ENCODE measurements at places on chromosomes 16 and 17. TPM values are rescaled to one million over a fixed set of nuclear protein-coding genes. Genes with fewer than 3 reads are reported as not detected.

GRCh38 chr17:14738652-14738988, 437.7 kb downstream of the HS3ST3B1 start:
- no peak overlapping the region for H3K27ac ChIP-seq
- H3K4me3 ChIP-seq = no peak overlapping the region
- no peaks in the 10 kb centered on the region for H3K4me1 ChIP-seq
- DNase-seq = no peak
- H3K36me3 ChIP-seq = no peaks in the 10 kb centered on the region

DNA sequence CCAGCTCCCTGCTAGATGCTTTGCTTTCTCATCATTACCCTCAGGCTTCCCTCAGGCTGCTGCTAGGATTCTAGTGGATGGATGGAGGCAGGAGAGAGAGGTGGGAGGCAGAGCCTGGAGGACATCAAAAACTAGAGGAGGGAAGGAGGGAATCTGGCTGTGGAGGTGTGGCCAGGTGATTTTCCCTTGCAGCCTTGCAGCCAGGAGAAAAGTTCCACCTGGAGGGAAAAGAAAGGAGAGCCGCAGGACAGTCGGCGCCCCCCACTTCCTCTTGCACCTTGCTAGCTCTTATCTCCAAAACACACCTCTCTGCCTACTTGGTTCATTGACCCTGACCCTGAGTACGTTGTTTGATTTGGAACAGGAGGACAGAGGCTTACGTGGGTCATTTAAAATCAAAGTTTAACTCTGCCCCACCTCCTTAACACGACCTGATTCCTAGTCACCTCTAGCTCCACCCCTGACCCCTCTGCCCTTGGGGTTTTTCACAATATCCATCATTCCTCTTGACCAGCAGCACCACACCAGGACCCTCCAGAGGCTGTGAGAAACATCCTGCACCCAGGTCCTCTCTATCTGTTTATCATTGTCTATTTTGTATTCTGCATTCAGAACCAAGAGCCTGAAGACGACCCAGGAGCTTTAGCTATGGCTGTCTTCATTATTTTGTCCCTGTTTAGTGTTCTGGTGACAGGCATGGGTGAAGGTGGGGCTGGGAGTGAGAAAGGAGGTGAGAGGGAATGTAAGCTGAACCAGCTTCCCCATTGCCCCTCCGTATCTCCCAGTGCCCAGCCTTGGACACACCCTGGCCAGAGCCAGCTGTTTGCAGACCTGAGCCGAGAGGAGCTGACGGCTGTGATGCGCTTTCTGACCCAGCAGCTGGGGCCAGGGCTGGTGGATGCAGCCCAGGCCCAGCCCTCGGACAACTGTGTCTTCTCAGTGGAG, 15.9 kb downstream of the AOC3 start:
- H3K4me3 ChIP-seq = no peak overlapping the region
- no peak for DNase-seq
- no peak overlapping the region for H3K27ac ChIP-seq
- no peaks in the 10 kb centered on the region for H3K4me1 ChIP-seq
- no peaks in the 10 kb centered on the region for H3K36me3 ChIP-seq
- peaks cover 5% of the 10 kb centered on the region for H3K27me3 ChIP-seq

GRCh38 chr17:45437465-45438283, 5.0 kb upstream of the ARHGAP27 start:
- H3K27me3 ChIP-seq = no peaks in the 10 kb centered on the region
- no peak overlapping the region for H3K27ac ChIP-seq
- no peak for DNase-seq
- peaks cover 2% of the 10 kb centered on the region for H3K36me3 ChIP-seq

DNA sequence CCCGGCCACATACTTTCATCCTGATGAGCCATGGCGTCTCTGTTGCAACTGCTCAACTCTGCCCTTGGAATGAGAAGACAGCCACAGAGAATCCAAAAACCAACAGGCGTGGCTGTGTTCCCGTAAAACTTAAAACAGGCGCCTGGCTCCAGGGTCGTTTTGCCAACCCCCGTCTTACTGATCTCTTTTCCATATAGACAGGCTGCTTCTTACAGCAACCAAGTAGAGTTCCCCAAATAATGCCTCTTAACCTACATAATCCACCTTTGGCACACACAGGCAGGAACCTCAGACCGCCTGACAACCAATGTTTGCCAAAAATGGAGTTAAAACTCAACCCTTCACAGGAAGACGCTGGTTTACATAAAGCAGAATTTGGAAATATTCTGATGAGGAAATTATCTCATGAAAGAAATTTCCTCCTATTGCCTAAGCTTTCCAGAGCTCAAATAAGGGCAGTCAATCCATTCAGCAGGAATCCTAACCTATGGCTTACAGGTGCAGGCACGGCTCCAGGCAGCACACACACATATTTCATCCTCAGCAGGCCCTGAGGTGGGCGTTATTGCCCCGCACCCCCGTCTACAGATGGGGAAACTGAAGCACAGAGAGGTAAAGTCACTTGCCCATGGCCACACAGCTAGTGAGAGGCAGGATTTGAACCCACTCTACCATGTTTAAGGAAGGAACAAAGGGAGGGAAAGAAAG, 35.8 kb downstream of the LITAF start:
- no peak overlapping the region for H3K4me3 ChIP-seq
- H3K4me1 ChIP-seq = peaks cover 8% of the 10 kb centered on the region
- H3K27me3 ChIP-seq = no peaks in the 10 kb centered on the region
- H3K36me3 ChIP-seq = peaks cover 65% of the 10 kb centered on the region

- H3K4me1 ChIP-seq = no peaks in the 10 kb centered on the region
- no peak overlapping the region for H3K27ac ChIP-seq
- H3K36me3 ChIP-seq = peaks cover 66% of the 10 kb centered on the region
- H3K27me3 ChIP-seq = no peaks in the 10 kb centered on the region
Measured at GRCh38 chr16:58551496-58551895, 36.2 kb downstream of the SETD6 start.

DNA sequence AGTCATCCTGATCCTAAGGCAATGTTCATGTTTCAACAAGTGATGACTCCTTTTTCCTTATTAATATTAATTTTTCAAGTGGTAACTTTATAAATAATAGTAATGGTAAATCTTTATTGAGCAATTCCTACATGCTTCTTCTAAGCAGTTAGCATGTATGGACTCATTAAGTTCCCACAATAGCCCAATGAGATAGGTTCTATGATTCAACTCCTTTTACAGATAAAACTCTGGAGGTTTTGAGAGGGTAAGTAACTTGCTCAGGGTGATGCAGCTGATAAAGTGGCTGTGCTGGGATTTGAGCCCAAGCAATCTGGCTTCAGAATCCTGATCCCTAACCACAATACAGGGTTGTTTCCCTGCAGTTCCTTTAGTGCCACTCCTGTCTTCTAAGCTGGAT, 25.3 kb downstream of the SLC47A1 start:
- H3K4me1 ChIP-seq = no peaks in the 10 kb centered on the region
- H3K27ac ChIP-seq = no peak overlapping the region
- no peak for DNase-seq
- no peak overlapping the region for H3K4me3 ChIP-seq
- no peaks in the 10 kb centered on the region for H3K36me3 ChIP-seq
- peaks cover 9% of the 10 kb centered on the region for H3K27me3 ChIP-seq

DNA sequence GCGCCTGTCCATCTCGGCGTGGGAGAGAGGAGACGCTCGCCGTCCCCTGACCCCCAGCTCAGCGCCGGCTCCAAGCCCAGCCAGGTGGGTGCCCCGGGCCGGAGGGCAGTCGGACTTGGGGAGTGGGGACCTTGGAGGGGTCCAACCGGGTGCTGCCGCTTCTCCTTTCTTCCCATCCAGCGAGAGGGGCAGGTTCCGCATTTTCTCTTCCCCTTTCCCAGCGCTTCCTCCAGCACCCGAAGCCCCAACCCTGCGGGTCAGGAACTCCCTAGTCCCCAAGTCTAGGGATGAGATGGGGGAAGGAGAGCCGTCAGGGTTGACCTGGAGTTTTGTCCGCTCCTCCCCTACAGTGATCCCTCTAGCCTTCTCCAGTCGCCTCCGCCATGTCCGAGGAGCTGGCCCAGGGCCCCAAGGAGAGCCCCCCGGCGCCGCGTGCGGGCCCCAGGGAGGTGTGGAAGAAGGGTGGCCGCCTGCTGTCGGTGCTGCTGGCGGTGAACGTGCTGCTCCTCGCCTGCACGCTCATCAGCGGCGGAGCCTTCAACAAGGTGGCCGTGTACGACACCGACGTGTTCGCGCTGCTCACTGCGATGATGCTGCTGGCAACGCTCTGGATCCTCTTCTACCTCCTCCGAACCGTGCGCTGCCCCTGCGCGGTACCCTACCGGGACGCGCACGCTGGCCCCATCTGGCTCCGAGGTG, at the start of gene OTOP2:
Gene OTOP2, plus strand, starts transcription at position 24 of the 699 bp plus-strand sequence. Its CDS starts 360 bp downstream, at position 384.
- peaks cover 7% of the 10 kb centered on the region for H3K4me1 ChIP-seq
- no peak within 1 kb of the TSS for H3K27ac ChIP-seq
- no peak within 1 kb of the TSS for H3K4me3 ChIP-seq

DNA sequence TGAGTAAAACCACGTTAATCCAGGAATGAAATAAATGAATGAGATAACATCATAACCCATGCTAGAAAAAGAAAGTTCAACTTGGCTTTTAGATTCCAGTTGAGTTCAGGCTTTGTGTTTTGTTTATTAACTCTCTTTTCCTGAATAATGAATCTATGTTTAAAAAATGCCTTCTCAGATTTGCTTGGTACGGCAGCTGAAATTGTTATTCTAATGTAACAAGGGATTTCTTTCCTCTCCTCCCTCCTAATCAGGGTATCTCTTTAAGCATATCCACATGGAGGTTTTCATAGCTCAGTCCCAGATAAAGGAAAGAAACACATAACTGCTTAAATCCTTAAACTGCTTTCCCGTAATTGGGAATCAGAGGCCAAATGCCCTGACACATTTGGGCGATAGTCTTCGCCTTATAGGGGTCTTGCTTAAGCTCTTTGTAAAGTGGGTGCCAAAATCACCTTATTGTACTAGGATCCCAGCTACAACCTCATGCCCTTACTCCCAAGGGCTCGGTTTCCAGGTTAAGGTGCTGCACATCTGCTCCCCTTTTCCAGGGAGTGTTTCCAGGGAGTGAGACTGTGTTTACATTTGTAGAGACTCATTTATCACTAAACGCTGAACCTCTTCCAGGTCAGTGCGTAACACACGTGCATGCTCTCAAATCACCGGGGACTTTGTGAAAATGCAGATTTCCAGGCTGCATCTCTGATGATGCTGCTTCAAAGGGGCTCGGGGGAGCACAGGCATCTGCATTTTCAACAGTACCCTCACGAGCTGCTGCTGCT, 142.8 kb upstream of the FOXF1 start:
- H3K4me3 ChIP-seq = no peak overlapping the region
- H3K27ac ChIP-seq = no peak overlapping the region
- no peak for DNase-seq
- H3K36me3 ChIP-seq = no peaks in the 10 kb centered on the region
- peaks cover 19% of the 10 kb centered on the region for H3K27me3 ChIP-seq

The KRT24 gene
- not detected for total RNA-seq

- no peak overlapping the region for H3K4me3 ChIP-seq
- no peak overlapping the region for H3K27ac ChIP-seq
- H3K27me3 ChIP-seq = peaks cover 20% of the 10 kb centered on the region
- H3K4me1 ChIP-seq = no peaks in the 10 kb centered on the region
- DNase-seq = no peak
Measured at GRCh38 chr17:5797447-5798050, 213.2 kb upstream of the NLRP1 start.

DNA sequence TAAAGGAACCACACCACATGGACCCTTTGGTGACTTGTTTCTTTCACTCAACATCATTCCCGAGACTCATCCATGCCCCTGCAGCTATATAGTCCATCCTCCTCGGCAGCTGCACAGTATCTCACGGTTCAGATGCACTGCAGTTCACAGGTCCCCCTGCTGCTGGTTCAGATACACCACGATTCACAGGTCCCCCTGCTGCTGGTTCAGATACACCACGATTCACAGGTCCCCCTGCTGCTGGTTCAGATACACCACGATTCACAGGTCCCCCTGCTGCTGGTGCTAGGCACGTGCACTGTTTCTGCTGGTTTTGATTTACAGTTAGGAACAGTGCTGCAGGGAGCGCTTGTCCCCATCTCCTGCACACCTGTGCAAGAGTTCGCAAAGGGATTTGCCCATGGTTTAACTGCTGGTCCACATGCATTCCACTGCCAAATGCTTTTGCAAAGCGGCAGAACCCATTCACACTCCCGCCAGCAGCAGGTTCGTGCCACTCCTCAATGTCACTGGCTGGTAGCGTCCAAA, 3.8 kb downstream of the HSDL1 start:
- no peak overlapping the region for H3K4me3 ChIP-seq
- no peak overlapping the region for H3K27ac ChIP-seq
- H3K36me3 ChIP-seq = peaks cover 3% of the 10 kb centered on the region
- H3K27me3 ChIP-seq = no peaks in the 10 kb centered on the region
- DNase-seq = peak; percentile 47

- H3K27ac ChIP-seq = no peak overlapping the region
- peaks cover 6% of the 10 kb centered on the region for H3K27me3 ChIP-seq
- DNase-seq = no peak
- no peak overlapping the region for H3K4me3 ChIP-seq
- H3K36me3 ChIP-seq = peaks cover 5% of the 10 kb centered on the region
- H3K4me1 ChIP-seq = no peaks in the 10 kb centered on the region
Measured at GRCh38 chr16:58271589-58271988, 23.2 kb downstream of the PRSS54 start.

DNA sequence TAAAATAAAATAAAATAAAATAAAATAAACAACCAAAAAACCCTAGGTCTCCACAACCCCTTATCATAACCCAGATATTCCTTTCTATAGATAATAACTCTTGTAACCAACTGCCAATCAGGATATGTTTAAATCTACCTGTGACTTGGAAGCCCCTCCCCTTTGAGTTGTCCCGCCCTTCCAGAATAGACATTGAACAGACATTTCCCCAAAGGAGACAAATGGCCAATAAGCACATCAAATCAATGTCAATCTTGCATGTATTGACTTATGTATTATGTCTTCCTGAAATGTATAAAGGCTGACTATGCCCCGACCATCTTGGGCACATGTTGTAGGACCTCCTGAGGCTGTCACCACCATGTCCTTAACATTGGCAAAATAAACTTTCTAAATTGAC, 1.5 kb upstream of the MAPK7 start:
- H3K27me3 ChIP-seq = no peaks in the 10 kb centered on the region
- peaks cover 20% of the 10 kb centered on the region for H3K4me1 ChIP-seq
- peak overlapping the region; percentile 89 for H3K4me3 ChIP-seq

- H3K27ac ChIP-seq = no peak overlapping the region
- DNase-seq = no peak
- H3K27me3 ChIP-seq = no peaks in the 10 kb centered on the region
Measured at GRCh38 chr17:83012200-83012785, 67.1 kb upstream of the METRNL start.

The SCIMP gene
- not detected for total RNA-seq

The NPIPA8 gene
- 19.4 TPM for total RNA-seq

GRCh38 chr17:3965118-3965800, 1.0 kb upstream of the ATP2A3 start:
- peaks cover 2% of the 10 kb centered on the region for H3K36me3 ChIP-seq
- peaks cover 40% of the 10 kb centered on the region for H3K4me1 ChIP-seq
- no peaks in the 10 kb centered on the region for H3K27me3 ChIP-seq
- peak; percentile 86 for DNase-seq
